Progenitor cell of endocrine pancreas (in vitro differentiated cells): ENCODE measurements at places on chromosomes 11 and 22. TPM values are rescaled to one million over a fixed set of nuclear protein-coding genes. Genes with fewer than 3 reads are reported as not detected.

DNA sequence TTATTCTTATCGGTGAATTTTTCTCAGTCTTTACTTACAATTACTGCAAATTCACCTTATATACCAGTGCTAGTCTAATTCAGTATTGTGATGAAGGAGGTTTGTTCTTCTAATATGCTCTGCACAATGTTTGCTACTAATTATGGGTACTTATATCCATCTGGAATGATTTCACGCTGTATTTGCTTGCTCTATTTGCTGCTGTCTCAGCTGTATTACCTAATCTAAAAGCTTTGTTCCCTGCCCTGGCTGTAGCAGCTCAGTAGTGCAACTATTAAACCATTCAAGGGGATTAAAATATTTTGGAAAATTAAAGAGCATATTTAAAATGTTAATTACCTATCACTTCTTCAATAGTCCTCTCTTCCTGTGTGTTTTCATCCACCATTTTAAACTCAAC is 375.3 kb downstream of the LUZP2 start:
- no peaks in the 10 kb centered on the region for H3K27me3 ChIP-seq
- no peak for DNase-seq
- H3K4me1 ChIP-seq, result peaks cover 8% of the 10 kb centered on the region
- H3K4me3 ChIP-seq, result no peak overlapping the region
- no peak overlapping the region for H3K27ac ChIP-seq

DNA sequence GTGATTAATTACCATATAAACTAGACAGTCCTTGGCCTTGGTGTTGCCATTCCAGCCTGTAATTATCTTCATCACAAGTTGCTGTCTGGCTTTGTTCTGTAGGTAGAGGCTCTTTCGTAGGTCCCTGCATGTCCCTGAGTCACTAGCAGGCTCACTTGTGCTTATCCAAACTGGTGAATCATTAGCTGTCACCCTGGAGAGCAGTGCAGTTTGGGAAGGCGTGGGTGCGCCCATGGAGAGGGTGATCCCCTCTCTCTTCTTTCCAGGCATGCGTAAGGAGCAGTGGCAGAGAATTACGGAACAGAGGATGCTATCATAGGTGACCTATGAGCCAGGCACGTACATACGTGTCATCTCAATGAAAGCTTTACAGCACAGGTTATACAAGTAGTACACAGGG is 11.0 kb upstream of the EHF start:
- H3K27me3 ChIP-seq, result no peaks in the 10 kb centered on the region
- H3K27ac ChIP-seq, result no peak overlapping the region
- no peaks in the 10 kb centered on the region for H3K36me3 ChIP-seq
- peaks cover 17% of the 10 kb centered on the region for H3K4me1 ChIP-seq

DNA sequence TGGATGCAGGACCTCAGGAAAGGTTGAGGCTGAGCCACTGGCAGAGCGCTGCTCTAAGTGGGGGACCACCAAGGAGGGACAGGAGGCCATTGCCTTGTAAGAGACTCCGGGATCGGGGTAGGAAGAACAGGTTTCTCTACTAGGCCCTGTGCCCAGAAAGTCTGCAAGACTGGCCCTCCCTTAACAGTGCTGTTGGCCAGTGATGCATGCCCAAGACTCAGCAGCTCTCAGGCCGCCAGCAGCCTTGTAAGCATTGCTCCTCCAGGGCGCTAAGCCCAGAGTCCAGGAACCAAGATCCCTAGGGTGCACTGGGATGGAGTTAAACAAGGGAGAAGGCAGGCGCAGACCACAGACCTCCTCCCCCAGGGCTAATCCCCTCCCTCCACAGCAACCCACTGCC is 39.3 kb upstream of the PANX1 start:
- no peaks in the 10 kb centered on the region for H3K27me3 ChIP-seq
- H3K4me3 ChIP-seq, result no peak overlapping the region
- no peak for DNase-seq
- H3K27ac ChIP-seq, result no peak overlapping the region

APOL3 gene
- total RNA-seq, result not detected in 2 replicates

DNA sequence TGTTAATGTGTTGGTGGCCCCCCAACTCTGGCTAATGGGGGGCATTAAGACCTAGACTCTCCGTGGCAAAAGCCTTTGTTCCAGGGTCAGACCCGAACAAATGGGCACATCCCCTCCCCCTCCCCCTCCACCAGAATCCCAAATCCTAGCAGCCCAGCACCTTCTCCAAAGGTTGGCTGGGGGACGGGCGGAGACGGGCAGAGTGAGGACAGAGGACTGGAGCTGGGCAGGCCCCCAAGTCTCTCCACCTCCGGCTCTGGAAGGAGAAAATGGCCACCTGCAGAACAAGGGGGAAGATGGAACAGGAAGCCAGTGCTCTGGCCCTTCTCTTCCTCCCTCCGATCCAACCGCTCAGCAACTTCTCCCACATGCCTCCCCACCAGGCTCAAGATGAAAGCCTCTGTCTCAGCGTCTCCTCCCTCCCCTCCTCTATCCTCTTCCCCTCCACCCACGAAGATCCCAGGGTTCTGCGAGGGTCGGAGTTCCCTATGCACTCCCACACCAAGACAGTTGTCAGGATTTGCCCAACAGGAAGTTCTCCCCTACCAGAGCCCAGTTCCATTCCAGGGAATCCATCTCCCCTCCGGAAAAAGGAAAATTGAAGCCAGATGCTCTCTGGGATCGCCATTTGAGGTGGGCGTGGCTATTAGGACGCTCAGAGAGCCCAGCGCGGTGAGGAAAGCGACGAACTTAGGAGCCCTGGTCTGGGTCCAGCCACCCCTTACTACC is 20.1 kb downstream of the ADA2 start:
- peak; percentile 21 for DNase-seq
- H3K27me3 ChIP-seq, result no peaks in the 10 kb centered on the region
- H3K36me3 ChIP-seq, result peaks cover 2% of the 10 kb centered on the region
- H3K27ac ChIP-seq, result peak overlapping the region; percentile 99
- peaks cover 25% of the 10 kb centered on the region for H3K4me1 ChIP-seq
- H3K4me3 ChIP-seq, result peak overlapping the region; percentile 89

- no peak overlapping the region for H3K4me3 ChIP-seq
- no peaks in the 10 kb centered on the region for H3K36me3 ChIP-seq
- H3K4me1 ChIP-seq, result peaks cover 28% of the 10 kb centered on the region
- H3K27ac ChIP-seq, result peak overlapping the region; percentile 84
- DNase-seq, result no peak
- no peaks in the 10 kb centered on the region for H3K27me3 ChIP-seq
These were observed 125.5 kb downstream of the SIK3 start for GRCh38 chr11:116972691-116973090.

LRRC74B gene
- 0.40 and 0.72 TPM in 2 replicates for total RNA-seq

- H3K27ac ChIP-seq, result no peak overlapping the region
- no peaks in the 10 kb centered on the region for H3K27me3 ChIP-seq
- peaks cover 2% of the 10 kb centered on the region for H3K36me3 ChIP-seq
- no peak overlapping the region for H3K4me3 ChIP-seq
- no peak for DNase-seq
These were observed 39.9 kb downstream of the MAML2 start for GRCh38 chr11:96303064-96303463.

DNA sequence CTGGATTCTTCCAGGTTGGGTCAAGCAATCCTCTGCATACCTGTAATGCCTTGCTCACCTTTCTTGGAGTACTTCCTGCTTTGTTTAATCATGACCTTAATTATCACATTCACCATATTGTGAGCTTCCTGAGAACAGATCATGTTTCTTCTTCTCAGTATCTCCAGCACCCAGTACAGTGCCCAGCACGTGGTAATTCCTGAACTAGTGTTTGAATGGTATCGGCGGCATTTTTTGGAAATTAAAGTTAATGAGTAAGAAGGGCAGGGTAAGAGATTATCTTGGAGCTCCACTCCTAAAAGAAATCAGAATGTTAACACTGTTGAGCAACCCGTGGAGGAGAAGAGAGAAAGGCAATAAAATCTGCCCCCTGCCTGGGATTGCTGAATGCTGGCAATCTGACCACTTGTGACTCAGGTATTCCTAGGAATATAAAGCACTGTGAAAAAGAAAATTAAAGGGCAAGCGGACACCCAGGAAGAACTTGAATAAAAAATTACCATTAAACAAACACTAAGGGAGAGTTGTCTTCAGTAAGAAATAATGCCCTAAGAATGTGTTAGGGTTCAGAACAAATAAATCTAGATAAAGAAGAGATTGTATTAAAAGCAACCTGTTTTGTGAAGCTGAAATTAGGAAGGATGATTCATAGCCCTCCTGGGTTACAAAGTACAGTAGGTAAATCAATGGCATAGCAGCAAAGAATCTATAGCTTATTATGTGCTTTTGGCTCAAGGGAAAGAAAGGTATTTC is 92.9 kb downstream of the PDHX start:
- no peaks in the 10 kb centered on the region for H3K27me3 ChIP-seq
- no peaks in the 10 kb centered on the region for H3K36me3 ChIP-seq
- H3K27ac ChIP-seq, result peak overlapping the region; percentile 5
- H3K4me1 ChIP-seq, result peaks cover 30% of the 10 kb centered on the region
- DNase-seq, result no peak

- H3K36me3 ChIP-seq, result no peaks in the 10 kb centered on the region
- H3K27me3 ChIP-seq, result peaks cover 2% of the 10 kb centered on the region
These were observed 193.2 kb upstream of the PLET1 start for GRCh38 chr11:112453601-112454577.

DNA sequence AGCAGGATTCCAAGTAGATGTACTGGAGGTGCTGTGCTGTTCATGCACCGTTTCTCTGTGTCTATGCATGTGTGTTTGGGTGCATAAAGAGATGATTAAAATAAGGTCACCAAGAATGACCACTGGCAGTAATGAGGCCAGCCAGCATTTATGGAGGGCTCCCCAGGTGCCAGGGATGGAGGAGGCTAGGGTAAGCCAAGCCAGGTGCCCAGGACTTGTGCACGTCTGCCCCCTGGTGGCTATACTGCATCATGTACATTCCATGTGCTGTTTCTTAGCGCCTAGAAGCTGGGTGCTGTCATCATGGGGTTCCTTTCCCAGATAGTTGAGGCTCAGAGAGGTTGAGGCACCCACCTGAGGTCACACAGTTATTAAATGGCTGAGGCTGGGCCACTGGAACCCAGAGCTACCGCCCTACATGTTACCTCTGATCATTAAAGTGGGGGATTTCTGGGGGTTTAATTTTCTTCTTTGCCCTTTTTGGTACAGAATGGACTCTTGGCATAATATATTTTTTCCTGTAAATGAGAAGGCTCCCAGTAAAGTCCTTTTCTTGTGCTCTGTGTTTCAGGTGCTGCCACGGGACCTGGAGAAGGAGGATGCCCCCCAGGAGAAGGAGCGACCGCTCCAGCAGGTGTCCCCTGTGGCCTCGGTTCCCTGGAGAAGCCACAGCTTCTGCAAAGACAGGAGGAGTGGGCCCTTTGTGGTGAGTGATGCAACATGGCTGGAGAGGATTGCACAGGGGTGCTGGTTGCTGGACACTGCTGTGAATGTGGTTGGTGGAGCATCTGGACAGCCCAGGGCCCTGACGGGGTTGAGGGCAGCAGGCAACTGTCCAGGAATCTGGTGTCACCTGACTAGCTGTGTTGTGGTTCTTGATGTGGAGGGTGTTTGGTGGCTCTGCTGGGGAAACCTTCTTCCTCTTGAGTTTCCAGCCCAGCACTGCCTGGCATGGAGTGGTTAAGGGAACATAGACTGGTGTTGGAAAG is 96.4 kb downstream of the KIAA1671 start:
- H3K27me3 ChIP-seq, result no peaks in the 10 kb centered on the region
- peak; percentile 54 for DNase-seq
- no peak overlapping the region for H3K27ac ChIP-seq

AQP11 gene
- total RNA-seq, result 2.2 and 2.3 TPM in 2 replicates

GRCh38 chr11:108871152-108871551 is 206.3 kb downstream of the DDX10 start:
- no peaks in the 10 kb centered on the region for H3K36me3 ChIP-seq
- H3K4me1 ChIP-seq, result peaks cover 1% of the 10 kb centered on the region
- no peak overlapping the region for H3K4me3 ChIP-seq
- H3K27me3 ChIP-seq, result no peaks in the 10 kb centered on the region
- H3K27ac ChIP-seq, result no peak overlapping the region

- H3K27me3 ChIP-seq, result no peaks in the 10 kb centered on the region
- no peak overlapping the region for H3K4me3 ChIP-seq
- peaks cover 41% of the 10 kb centered on the region for H3K4me1 ChIP-seq
- no peak overlapping the region for H3K27ac ChIP-seq
- DNase-seq, result no peak
- no peaks in the 10 kb centered on the region for H3K36me3 ChIP-seq
These were observed 11.9 kb downstream of the TBCEL start for GRCh38 chr11:121035780-121036179.

TECTA gene
- 2.0 and 2.3 TPM in 2 replicates for total RNA-seq

DNA sequence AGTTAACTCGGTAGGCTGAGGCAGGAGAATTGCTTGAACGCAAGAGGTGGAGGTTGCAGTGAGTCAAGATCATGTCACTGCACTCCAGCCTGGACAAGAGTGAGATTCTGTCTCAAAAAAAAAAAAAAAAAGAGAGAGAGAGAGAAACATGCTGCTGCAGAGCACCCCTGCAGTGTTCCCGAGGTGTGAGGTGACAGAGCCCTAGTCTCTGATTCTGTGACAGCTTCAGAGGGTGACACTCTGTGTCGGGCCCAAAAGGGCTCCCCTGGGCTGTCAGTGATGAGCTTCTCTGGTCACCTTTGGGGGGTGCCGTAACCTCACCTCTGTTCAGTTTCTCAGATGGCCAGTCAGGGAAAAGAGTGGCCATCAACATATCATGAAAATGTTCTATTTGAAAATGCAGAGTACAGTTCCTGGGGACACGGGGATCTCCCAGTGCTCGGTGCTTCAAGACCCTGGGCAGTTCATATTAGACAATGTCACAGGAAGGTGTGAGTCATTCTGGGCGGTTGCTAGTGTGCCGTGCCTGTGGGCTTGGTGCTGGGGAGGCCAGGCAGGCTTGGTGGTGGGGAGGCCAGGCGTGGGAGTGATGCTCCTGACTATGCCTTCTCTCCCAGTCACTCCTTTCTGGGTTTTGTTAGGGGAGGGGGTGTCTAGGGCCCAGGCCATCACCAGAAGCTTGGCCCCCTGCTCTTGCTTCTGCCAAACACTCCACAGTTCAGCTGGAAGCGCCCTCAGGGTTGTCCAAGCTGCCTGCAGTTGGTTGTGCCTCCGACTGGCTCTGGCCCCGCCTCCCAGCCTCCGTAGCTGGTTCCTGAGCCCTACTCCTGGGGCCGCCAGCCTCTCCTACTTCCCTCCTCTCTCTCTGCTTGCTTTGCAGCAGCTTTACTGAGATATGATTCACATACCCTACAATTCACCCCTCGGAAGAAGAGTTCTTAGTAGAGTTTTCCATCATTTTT is 52.5 kb upstream of the CLDN5 start:
- no peak overlapping the region for H3K27ac ChIP-seq
- H3K27me3 ChIP-seq, result peaks cover 25% of the 10 kb centered on the region
- DNase-seq, result no peak
- no peak overlapping the region for H3K4me3 ChIP-seq

DNA sequence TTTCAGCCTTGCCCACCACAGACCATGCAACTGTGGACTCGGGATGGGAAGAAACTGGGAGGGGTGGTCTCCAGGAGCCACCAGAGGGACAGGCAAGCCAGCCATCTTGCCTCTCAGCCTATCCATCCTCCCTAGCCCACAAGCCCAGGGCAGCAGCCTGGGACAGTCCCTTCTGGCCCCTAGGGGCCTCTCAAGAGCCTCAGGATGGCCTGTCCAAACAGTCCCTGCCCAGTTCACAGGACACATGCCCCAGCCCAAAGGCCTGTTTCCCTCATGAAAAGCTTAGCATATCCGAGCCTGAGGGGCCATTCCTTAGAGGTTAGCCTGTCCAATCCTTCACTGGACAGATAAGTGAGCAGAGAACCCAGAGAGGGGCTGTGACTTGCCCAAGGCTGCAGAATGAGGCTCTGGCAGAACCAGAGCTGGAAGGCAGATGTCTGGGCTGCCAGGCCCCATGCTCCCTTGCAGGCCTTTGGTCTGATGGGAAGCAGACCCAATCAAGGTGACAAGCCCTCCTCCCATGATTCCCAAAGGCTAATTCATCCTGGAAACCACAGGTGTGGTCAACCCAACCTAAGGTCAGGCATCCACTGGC is 28.2 kb downstream of the LRRC10B start:
- H3K4me3 ChIP-seq, result no peak overlapping the region
- DNase-seq, result no peak
- H3K36me3 ChIP-seq, result no peaks in the 10 kb centered on the region
- no peak overlapping the region for H3K27ac ChIP-seq
- peaks cover 16% of the 10 kb centered on the region for H3K4me1 ChIP-seq
